CD4-positive, alpha-beta T cell treated with Interleukin-2 at 100 ng/mL for 4 hours (primary cell): ENCODE measurements at places on chromosomes 12 and 14.

- no peak for DNase-seq
Measured at GRCh38 chr14:36091096-36091495, 85.4 kb downstream of the PTCSC3 start.

- DNase-seq = no peak
Measured at GRCh38 chr12:111033281-111034082, 113.1 kb upstream of the MYL2 start.

GRCh38 chr12:38157933-38158401, 158.6 kb upstream of the ALG10B start:
- DNase-seq = no peak

GRCh38 chr12:15662303-15662980, 126.7 kb downstream of the EPS8 start:
- DNase-seq = no peak

DNA sequence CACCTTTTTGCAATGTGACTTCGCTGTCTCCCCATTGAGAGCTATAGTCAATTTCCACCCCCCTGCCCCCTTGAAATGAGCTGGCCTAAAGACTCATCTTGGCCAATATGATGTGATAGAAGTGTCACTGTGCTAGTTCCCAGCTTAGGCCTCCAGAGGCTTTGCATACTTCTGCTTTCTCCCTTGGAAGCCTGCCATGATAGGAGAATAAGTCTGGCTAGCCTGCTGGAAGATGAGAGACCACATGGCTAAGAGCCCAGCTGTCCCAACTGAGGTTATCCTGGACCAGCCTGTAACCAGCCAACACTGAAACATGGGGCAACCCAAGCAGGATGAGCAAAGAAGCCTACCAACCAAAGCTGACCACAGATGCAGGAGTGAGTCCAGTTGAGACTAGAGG, 196.9 kb downstream of the GRIN2B start:
- no peak for DNase-seq

- DNase-seq = no peak
Measured at GRCh38 chr14:31718585-31718984, 157.4 kb downstream of the NUBPL start.

DNA sequence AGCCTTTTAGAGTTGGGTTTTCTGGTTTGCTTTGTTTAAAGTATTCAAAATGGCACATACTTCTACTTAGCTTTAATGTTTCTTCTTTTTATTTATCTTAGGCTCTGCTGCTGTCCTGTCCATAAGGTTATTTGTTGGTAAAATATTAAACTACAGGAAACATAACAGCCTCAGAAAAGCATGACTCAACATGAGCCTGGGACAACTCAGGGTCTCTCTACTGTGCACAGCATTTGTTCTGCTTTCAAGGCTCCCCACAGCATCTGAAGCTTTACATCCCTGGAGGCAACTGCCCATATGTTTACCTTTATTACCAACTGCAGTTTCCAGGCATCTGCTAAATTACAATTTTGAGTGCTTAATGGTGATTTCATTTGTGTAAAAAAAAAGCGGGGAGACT, 954.2 kb upstream of the FBXO33 start:
- no peak for DNase-seq

GRCh38 chr12:47839214-47839876, 19.6 kb upstream of the HDAC7 start:
- DNase-seq = no peak

DNA sequence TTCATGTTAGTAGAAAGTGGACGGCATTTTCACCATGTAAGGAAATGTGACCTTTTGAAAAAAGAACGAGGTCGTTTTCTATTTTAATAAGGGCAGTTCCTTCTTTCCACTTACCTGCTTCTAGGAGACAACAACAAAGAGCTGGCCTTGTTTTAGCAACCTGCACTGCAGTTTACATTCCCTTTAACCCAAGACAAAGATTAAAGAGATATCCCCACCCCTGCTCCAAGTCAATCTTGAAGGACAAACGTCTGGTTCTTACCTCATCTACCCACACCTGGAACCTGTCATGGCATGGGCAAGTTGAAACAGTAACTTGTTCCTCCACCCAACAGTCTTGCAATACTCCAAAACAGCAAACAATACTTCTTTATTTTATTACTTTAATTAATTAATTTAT, 32.7 kb downstream of the ZCCHC8 start:
- DNase-seq = no peak

DNA sequence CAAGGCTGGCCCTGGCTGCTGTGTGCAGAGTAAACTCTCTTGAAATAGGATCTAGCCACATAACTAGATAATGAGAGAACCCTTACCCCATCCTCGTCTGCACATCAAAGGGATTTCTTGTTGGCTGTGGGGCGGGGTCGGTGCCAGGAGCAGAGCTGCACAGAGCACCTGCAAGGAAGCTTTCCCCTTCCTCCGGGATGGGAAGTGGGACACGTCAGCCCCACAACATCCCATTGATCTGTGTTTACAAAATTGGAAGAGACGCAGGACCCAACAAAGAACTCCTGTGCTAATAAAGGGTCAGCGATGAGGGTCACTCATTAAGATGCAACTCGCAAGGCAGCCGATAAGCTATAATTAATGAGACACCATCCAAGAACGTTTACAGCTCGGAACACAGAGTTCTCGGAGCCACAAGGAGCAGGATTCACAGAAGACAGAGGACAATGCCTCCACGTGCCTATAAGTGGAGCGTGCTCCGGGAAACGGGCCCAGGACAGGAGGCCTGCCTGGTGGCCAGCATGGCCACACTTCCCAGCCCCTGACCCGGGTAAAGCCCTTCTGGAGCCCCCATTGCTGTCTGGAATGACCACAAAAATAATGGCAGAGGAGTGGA, 171.5 kb downstream of the SLC15A4 start:
- no peak for DNase-seq

DNA sequence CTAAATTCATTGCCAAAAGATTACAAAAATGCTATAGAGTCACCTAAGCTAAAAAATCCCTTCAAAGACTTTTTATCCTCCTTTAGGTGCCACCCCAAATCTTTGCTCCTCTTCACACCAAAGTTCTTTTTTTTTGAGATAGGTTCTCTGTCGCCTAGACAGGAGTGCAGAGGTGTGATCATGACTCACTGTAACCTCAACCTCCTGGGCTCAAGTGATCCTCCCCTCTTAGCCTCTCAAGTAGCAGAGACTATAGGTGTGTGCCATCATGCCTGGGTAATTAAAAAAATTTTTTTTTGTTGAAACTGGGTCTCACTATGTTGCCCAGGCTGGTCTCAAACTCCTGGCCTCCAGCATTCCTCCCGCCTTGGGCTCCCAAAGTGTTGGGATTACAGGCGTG, 47.9 kb downstream of the WDHD1 start:
- DNase-seq = no peak

- no peak for DNase-seq
Measured at GRCh38 chr14:88063811-88064210, 58.9 kb downstream of the GPR65 start.

DNA sequence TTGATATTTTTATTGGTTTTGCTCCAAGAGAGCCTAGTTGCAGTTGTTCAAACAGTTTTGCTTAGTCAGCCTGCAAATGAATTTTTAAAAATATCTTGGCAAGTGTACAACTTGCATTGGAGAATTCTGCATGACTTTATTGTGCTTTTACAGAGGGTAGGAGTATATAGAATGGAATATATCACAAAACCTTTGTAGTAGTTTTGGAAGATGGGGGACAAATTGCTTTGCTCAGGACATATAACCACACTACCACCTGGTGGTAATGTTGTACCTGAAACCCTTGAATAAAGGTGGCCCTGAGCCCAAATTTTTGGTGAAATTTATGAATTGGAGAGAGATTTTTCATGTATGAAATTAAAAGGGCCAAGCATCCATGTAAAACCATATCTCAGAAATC, 645.2 kb downstream of the MED13L start:
- DNase-seq = no peak

- DNase-seq = no peak
Measured at GRCh38 chr12:108806921-108807320, 50.5 kb downstream of the SSH1 start.

GRCh38 chr12:12176402-12176801, 90.4 kb downstream of the LRP6 start:
- DNase-seq = no peak

DNA sequence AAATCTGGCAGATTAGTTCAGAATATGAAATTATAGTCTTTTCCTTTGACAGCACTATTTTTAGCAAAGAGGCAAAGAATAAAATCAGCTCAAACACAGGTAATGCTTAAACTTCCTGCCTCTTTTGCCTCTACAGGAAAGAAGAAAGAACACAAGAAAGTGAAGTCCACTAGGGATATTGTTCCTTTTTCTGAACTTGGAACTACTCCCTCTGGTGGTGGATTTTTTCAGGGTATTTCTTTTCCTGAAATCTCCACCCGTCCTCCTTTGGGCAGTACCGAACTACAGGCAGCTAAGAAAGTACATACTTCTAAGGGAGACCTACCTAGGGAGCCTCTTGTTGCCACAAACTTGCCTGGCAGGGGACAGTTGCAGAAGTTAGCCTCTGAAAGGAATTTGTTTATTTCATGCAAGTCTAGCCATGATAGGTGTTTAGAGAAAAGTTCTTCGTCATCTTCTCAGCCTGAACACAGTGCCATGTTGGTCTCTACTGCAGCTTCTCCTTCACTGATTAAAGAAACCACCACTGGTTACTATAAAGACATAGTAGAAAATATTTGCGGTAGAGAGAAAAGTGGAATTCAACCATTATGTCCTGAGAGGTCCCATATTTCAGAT, 17.4 kb downstream of the TMPO start:
- DNase-seq = peak; percentile 67

DNA sequence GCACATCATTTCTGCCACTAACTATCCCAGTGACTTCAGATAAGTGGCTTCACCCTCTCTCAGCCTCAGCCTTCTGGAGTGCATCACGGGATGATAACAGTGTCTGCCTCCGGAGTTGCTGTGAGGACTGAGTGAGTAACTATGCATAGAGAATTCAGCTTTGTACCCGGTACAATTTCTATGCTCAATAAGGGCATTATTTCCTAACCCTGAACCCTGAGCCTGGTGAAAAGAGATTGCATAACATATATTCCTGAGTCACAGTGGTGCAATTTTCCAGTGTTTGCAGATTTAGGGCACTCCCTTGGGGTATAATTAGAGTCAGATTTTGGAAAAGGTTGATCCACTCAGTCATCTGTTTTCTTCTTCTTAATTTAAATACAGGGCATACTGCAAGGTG, 181.1 kb downstream of the PTPN11 start:
- no peak for DNase-seq

DNA sequence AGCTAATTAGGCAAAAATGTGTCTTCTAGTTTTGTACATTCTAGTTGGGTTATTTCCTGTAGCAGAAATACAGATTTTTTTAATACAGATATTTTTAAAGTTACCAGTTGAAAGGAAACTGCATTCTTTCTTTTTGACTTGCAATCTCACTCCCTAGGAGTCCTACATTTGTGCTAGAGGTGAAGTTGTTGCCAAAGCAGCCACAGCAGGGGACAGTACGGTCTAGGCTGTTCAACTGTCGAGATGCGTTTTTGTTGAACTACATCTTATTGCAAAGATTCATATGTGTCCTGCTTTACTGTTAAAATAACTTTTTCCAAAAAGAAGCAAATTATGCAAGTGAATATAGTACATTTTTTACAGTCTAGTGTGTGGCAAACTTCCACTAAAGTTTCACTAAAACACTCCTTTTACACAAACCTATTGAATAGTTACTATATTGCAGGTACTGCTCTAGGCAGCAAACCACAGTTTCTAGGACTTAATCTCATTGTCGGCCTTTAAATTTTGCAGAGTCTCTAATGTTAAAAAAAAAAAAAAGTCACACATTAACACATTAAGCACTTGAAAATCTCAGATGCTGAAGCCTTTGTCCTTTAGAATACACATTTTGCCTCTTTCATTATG, 30.2 kb upstream of the SRGAP1 start:
- DNase-seq = no peak

- no peak for DNase-seq
Measured at GRCh38 chr12:41327096-41327895, 139.2 kb downstream of the PDZRN4 start.

DNA sequence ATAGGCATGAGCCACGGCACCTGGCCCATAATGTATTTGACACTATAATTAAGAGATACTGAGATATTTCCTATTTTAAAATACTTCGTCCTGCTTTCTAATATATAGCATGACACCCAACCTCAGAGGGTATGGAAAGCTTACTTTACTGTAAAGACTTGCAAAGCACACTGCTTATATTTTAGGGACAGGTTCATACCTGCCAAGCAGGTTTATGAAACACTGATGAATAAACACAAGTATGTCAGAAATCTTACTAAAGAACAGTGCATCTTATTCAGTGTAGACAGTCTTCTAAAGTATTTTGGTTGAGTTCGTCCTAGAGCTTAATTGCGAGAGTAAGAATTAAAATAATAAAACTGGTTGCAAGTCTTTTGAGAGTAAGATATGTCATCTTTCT, 65.4 kb downstream of the PPFIBP1 start:
- no peak for DNase-seq

DNA sequence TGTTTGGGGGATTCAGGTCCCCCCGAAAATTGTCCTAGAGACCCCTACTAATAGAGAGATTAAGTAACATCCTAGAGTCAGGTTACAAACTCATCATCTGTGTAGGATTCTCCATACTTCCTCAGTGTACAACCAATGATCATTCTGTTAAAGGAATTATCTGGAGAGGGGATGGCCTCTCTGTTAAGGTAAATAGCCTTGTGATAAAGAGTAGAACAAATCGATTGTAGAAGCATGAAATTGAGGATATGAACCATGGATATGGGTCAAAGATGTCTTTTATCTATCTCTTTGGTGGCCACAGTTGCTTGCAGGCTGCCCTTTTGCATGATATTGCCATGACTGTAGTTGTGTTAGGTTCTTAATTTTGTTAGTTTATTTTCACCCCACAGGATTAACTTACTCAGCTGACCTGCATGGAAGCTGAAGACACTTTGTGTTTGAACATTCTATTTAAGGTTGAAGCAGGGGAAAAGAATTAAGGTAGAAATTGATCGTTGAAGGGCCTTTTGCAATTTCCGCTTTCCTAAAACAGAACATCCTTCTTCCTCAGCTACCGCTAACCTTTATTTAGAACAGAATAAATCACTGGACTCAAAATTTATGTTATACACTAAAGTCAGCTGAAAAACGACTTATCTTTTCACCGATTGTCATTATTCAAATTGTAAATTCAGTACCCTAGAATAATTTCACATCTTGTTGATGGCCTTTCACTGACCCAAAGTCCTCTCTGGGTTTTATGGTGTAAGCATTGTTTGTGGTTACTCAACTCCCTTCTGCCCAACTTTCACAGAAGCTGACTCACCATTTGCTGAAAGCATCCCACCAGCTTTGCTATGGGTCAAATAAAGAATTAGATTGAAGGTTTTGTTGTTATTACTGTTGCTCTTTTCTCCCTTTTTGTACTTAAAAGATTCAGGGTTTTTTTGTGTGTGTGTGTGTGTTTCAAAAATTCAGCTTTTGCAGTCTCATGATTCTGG, 52.3 kb downstream of the IRAK3 start:
- DNase-seq = no peak

- DNase-seq = no peak
Measured at GRCh38 chr14:46136456-46136855, 515.1 kb downstream of the RPL10L start.

DNA sequence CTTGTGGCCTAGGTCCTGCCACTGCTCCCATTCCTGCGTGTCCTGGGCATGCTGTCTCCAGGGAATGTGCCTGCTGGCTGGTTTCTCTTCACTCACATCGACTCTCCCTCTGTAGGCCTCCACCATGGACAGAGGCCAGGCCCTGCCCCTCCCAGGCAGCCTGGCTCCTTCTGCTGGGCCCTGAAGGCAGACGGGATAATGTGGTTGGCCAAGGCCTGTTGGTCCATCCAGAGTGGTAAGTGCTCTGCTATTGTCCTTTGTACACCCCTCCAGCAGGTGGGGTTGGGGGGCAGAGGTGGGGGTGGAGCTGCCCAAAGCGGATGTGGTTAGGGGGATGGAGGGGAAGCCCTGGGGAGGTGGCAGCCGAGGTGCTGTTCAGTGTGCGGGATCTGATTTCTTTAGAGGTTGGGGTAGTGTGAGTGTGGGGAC, 9.5 kb upstream of the NR4A1 start:
- DNase-seq = peak; percentile 64
